ENCODE measurements at places on chromosomes 11 and 22.

- no peak for DNase-seq
Observed at GRCh38 chr22:46780453-46780852, 18.0 kb downstream of the TBC1D22A start.

GRCh38 chr11:10858439-10859325 is 829 bp upstream of the ZBED5 start:
- DNase-seq = no peak

GRCh38 chr22:43213051-43213450 is 26.1 kb upstream of the TTLL12 start:
- no peak for DNase-seq

DNA sequence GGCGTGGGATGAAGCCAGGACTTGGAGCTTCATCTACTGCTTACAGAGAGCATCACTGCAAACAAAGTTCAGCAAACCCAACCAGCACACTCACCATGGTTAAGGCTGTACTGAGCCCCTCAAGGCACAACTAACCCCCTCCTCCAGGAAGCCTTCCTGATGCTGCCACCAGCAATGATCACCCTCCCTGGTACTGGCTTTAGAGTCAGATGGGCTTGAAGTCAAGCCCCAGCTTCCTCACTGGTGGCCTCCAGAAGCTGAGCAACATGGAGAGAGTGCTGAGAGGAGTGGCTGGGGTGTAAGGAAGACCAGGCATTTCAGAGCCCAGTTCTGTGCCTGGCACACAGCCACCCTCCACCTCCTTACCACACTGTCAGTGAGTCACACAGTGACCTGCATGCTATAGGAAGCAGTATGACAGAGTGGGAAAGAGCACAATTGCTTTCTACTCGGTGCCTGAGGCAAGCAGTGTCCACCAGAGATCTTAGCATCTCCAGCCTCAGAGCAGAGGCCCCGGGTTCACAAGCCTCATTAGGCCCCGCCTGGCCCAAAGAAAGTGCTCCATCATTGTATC is 24.7 kb upstream of the BAIAP2L2 start:
- DNase-seq = no peak

- peak; percentile 59 for DNase-seq
Observed at GRCh38 chr11:67614730-67615714, 8.3 kb downstream of the NDUFV1 start.

DNA sequence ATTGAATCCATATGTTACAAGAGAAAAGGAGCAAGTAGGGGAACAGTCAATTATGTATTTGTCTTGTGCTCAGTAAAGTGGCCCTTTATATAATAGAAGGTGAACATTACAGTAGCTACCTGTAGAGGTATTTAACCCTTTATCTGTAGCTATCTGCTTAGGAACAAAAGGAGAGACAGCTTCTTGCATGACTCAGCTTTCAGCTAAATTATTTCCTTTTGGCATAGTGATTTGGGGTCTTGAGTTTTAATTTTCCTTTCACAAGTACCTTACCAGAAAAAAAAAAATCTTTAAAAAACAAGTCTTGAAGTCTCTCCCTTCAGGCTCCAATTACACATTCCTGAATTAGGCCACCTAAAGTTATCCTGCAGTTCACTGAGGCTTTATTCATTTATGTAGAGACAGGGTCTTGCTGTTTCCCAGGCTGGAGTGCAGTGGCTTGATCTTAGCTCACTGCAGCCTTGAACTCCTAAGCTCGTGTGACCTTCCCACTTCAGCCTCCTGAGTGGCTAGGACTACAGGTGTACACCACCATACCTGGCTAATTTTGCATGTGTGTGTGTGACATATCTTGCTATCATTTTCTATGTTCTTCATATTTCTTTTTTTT is 32.6 kb upstream of the RCE1 start:
- DNase-seq = no peak

- DNase-seq = no peak
Observed at GRCh38 chr22:28911777-28912669, 28.7 kb downstream of the ZNRF3 start.

DNA sequence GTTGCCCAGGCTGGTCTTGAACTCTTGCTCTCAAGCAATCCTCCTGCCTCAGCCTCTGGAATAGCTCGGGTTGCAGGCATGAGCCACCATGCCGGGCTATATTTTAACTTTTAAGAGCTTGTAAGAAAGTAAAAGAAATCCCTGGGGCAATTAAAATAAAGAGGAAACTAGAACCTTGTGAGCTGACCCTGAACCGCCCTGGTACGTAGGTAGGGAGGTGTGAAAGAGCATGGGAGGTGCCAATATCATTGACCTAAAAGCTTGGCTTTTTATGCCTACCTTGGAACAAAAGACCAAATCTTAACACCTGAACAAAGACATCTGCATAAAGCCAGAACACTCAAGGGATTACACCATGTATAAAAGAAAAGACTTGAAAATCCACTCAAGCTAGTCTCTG is 595.1 kb downstream of the SOX6 start:
- DNase-seq = no peak

GRCh38 chr11:127247261-127247851 is 246.8 kb upstream of the KIRREL3 start:
- no peak for DNase-seq

DNA sequence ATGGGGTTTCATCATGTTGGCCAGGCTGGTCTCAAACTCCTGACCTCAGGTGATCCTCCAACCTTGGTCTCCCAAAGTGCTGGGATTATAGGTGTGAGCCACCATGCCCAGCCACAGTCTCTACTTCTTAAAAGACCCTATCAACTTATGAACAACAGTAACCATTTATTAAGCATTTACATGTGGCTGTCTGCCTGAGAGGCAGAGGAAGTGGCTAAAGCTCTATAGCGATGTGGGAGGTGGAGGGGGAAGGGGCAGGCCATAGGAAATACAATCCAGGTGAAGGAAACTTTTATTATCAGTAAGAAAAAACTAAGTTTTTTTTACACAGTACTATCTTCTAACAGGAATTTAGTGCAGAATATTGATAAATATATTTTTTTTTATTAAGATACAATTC is 87.8 kb upstream of the PHOX2A start:
- DNase-seq = no peak

GRCh38 chr22:18059473-18059872 is 18.3 kb upstream of the PEX26 start:
- no peak for DNase-seq

DNA sequence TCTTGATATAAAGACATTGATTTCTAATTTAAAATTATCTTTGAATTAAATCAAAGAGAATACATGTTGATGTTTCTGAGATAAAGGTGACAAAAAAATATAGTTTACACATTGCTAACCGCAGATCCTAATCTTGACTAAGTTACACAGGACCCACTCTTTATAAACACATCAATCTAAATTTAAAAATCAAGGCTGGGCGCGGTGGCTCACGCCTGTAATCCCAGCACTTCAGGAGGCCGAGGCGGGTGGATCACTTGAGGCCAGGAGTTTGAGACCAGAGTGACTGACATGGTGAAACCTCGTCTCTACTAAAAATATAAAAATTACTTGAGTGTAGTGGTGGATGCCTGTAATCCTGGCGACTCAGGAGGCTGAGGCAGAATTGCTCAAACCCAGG is 1.9 kb downstream of the ARFGAP3 start:
- DNase-seq = no peak

DNA sequence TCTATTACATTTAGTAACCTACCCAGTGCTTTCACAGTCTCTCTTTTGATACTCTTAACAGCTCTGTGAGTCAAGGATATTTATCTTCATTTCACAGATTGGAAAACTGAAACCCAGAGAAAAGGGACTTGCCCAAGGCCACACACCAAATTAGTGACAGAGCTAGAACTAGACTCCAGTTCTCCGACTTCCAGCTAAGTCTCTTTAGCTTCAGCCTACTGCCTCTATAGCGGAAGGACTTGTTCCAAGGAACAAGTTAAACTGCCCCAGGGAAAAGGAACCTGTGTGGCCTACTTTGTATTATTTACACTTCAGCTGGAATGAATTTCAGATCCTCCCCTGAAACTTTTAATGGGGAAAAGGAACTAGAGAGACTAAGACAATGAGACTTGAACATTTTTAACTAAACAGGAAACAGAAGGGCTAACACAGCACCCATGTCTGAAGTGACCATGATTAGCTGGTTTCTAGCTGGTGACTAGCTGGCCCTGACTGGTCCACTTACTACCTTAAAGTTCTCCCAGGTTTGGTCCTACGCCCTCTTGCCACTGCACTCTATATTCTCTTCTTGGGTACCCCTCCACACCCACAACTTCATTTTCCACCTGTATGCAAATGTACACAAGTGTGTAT is 1.3 kb downstream of the LRRC51 start:
- DNase-seq = no peak

- DNase-seq = no peak
Observed at GRCh38 chr11:71913756-71914526, 14.5 kb downstream of the XNDC1N start.

DNA sequence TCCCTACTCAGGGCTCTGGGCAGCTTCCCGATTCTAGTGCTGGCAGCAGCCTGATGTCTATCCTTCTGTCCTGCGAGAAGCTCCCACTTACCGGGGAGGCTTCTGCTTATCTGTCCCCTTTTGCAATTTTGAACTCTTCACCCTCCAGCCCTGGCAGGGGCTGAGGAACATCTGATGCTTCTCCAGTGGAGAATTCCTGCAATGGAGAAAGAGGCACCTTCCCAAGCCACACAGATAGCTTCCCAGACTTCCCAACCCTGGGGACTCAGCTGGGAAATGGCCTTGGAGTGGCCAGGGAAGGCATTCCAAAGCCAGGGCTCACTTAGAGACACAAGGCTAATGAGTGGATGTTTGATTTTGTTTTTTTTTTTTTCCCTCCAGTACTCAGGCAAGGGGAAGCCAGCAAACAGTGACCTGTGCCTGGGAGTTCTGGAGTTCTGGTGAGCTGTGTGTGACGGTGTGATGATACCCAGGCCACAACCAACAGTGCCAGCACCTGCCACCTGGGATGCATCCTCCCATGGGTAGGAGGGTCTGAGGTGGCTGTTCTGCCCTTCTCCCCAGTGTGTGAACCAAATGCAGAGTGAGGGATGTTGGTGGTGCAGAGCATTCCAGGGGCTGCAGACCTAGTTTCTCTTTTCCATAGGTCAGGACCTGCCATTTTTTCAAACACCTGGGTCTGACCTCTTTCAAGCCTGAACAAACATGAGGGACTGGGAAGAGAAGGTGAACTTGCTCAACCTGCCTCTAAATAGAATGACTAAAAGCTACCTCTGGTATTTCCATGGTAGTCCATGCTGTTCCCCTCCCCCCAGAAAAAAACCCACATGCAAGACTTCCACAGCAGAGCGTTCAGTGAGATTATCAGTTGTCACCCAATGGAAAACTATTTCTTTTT is 95.1 kb downstream of the CCDC81 start:
- DNase-seq = no peak

DNA sequence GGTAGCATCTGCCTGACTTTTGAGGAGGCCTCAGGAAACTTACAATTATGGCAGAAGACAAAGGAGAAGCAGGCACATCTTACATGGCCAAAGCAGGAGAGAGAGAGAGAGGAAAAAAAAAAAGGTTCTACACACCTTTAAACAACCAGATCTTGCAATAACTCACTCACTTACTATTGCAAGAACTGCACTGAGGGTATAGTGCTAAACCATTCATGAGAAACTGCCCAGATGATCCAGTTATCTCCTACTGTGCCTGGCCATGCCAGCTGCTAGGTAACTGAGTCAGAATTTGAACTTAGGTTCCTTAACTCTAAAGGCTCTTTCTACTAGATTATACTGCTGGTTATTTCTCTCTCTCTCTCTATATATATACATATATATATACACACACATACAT is 7.3 kb downstream of the HORMAD2 start:
- no peak for DNase-seq

- DNase-seq = no peak
Observed at GRCh38 chr11:111357150-111358037, 21.7 kb downstream of the POU2AF1 start.

Measured in CD4-positive, alpha-beta T cell treated with Interferon gamma for 1 hour (primary cell).